ENCODE measurements at places on chromosomes 6 and 20.
A peak's percentile ranks its signal among the peaks of the same experiment; 100 is the strongest.

DNA sequence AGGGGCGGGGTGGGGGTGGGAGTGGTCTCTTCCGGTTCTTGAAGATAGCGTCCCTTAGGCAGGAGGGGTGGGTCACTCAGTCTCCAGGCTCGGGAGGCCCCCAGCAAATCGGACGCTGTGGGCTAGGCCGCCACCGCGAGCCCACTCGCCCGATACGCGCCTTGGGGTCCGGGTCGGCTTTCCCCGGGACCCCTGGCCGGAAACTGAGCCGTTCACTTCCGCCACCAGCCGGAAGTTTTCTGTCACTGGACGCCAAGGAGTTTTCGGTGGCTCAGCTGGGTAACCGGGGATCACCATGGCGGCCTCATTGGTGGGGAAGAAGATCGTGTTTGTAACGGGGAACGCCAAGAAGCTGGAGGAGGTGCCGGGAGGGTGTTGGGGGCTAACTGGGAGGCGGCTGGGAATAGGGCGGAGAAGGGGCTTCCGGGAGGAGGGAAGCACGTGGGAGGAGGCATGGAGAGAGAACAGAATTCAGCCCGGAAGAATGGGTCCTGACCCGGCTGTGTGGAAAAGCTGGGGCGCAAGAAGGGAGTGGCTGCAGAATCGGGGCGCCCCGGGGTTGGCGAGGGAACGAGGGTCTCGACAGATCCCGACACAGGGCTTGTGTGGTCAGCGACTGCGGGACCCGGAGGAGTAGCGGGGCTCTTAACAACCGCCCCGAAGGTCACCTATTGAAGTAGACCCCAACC lies at the start of gene ITPA:
Gene ITPA (plus strand): TSS at position 242 of the 689 bp plus-strand sequence. CDS start 54 bp downstream, at position 296.
- DNase-seq: peak; percentile 20

GRCh38 chr20:44199877-44200276 lies 10.7 kb downstream of the OSER1 start:
- no peak for DNase-seq

DNA sequence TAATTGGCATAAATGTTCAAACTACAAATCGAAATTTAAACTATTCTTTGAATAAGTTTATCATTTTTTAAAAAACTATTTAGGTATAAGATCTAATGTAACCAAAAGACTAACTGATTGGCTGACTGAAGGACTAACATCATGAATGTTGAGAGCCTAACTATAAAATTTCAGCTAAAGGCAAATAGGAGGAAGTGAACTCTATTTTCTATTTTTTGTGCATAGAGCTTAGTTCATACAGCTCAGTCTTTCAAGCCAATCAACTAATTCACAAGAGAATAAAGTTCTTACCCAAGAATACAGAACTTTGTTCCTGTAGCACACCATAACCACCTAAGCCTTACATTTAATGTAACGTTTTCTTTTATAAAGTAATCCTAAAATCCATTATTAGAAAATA lies 46.3 kb upstream of the STXBP5 start:
- no peak for DNase-seq

DNA sequence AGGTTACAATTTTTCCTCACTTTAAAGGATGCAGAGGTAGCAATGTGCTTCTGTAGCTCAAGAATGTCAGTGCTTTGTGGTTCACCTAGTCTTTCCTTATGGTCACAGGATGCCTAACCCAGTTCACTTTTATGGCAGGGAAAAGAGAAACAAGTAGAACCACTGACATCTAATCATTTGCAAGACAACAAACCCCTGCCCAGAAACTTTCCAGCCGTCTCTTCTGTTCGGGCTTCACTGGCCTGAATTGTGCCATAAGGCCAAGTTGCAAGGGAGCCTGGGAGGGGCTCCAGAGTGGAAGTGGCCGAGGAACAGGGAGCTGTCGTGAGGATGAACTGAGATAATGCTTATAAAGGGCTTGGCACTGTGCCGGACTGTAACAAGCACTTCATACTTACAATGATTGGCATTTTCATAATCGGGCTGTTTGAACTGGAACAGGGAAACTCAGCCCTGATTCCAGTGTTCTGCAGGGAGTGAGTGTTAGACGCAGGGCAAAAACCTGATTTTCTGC lies 212.6 kb downstream of the BCAS1 start:
- DNase-seq: no peak

- DNase-seq: no peak
These were observed 877.7 kb upstream of the CITED2 start for GRCh38 chr6:140252099-140252498.

GRCh38 chr20:64001607-64002011 lies 20.7 kb downstream of the PRPF6 start:
- DNase-seq: no peak

- no peak for DNase-seq
These were observed 8.5 kb downstream of the STAU1 start for GRCh38 chr20:49179368-49180277.

GRCh38 chr20:669573-669972 lies 6.0 kb downstream of the SCRT2 start:
- DNase-seq: no peak

DNA sequence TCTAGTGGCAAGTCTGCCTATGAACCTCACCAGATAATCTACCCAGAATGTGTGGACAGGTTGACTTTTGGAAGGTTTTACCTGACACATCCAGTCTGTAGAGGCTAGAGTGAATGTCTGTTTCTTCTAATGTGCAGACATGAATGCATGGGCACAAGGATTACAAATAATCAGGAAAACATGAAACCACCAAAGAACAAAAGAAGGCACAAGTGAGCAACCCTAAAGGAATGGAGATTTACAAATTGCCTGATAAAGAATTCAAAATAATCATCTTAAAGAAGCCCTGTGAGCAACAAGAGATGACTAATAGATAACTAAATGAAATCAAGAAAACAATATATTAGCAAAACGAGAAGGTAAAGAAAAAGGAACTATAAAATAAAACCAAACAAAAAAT lies 876.1 kb upstream of the ADGRB3 start:
- no peak for DNase-seq

DNA sequence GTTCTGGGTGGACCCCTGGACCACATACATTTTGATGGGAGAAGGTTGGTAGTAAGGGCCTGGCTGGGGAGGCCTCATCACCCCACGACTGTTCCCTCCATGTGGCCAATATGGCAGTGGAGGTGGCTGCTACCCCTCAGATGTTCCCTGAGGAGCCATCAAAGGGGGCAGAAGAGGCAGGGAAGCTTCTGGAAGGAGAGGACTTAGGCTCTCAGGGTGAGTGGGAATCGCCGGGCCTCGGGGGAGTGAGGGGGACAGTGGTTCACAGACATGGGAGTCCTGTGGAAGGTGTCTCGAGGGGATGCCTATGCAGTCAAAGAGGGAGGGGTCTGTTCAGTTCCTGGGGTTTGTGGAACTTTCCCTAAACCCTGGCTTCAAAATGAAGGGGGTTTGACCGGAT lies 32.9 kb upstream of the FRMD1 start:
- no peak for DNase-seq

DNA sequence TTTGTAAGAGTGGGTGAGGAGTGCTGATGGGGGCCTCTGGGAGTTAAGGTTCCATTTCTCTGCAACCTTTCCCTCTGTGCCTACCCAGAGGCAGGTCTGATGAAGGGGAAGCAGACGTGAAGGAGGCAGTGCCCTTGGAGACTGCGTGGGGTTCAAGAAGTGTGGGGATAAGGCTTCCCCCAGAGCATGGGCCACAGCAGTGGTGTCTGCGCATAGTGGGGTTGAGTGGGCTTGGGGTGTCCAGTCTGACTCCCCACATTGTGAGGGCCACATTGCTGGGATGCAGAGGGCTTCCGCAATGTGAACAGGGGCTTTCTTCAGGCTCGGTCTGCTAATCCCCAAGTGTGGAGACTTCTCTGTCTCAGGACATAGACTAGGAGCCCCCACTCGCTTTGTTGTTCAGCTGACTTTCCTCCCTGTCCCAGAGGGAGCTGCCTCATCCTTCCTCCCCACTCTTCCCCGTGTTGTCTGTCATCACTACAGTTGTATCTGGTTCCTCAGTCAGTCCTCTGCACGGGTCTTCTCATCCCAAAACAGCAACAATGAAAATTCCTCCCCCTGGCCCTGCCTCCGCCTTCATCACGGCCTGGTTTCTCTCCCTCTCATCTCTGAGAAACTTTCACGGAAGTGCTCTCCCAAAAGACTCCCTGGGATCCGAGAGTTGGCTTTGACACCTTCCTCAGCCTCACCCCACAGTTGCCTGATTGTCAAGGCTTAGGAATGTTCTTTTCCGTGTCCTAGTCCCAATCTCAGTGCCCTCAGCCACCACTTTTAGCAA lies 2.8 kb downstream of the EBF4 start:
- no peak for DNase-seq

GRCh38 chr6:63839485-63839884 lies 203.9 kb downstream of the PHF3 start:
- DNase-seq: no peak

GRCh38 chr6:144127097-144127496 lies 23.2 kb upstream of the STX11 start:
- no peak for DNase-seq
